ENCODE measurements at places on chromosomes 1 and 21. TPM values are rescaled to one million over a fixed set of nuclear protein-coding genes. Genes with fewer than 3 reads are reported as not detected.

The PKP1 gene
- total RNA-seq, result 0.09 TPM

The SSX2IP gene
- total RNA-seq, result 19.6 TPM

The C1orf87 gene
- 0.33 TPM for total RNA-seq

The CD53 gene
- total RNA-seq, result 0.15 TPM

The LAMB3 gene
- 0.26 TPM for total RNA-seq

- no peak overlapping the region for H3K27ac ChIP-seq
- no peaks in the 10 kb centered on the region for H3K4me1 ChIP-seq
- H3K4me3 ChIP-seq, result no peak overlapping the region
- DNase-seq, result no peak
- H3K36me3 ChIP-seq, result no peaks in the 10 kb centered on the region
- no peaks in the 10 kb centered on the region for H3K27me3 ChIP-seq
Measured at GRCh38 chr1:236341298-236341697, 52.8 kb upstream of the EDARADD start.

GRCh38 chr1:9292361-9293240, at the start of gene SPSB1:
SPSB1 (plus strand) TSS chr1:9292894; CDS start chr1:9355892, 62,998 bp downstream.
- H3K4me1 ChIP-seq, result no peaks in the 10 kb centered on the region
- H3K27me3 ChIP-seq, result peaks cover 8% of the 10 kb centered on the region
- peak; percentile 73 for DNase-seq
- no peak within 1 kb of the TSS for H3K27ac ChIP-seq
- peak within 1 kb of the TSS; percentile 60 for H3K4me3 ChIP-seq

- no peak for DNase-seq
- H3K4me1 ChIP-seq, result no peaks in the 10 kb centered on the region
- no peaks in the 10 kb centered on the region for H3K27me3 ChIP-seq
- H3K27ac ChIP-seq, result no peak overlapping the region
Measured at GRCh38 chr1:248704606-248705005, 2.0 kb upstream of the OR14I1 start.

- no peak for DNase-seq
- no peak overlapping the region for H3K27ac ChIP-seq
- no peaks in the 10 kb centered on the region for H3K36me3 ChIP-seq
- H3K4me1 ChIP-seq, result no peaks in the 10 kb centered on the region
- H3K4me3 ChIP-seq, result no peak overlapping the region
Measured at GRCh38 chr1:72101840-72102632, 180.3 kb downstream of the NEGR1 start.

DNA sequence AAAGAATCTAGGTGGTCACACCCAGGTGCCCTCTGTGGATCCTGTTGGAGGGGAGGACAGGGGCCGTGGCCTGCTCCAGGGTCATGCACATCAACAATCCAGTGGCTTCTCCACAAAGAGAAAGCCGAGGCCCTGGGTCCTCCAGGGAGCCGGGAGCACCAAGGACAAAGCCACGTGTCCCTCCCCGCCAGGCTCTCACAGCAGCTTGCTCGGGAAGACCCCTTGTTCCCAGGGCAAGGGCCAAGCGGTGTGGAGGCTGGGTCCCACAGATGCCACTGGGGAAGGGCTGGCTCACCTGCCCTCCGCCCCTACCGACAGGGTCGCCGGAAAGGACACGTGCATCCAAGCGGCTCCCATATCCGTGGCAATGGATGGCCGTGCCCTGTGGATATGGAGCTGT, 192.9 kb upstream of the VAMP3 start:
- no peak overlapping the region for H3K27ac ChIP-seq
- H3K4me3 ChIP-seq, result no peak overlapping the region
- DNase-seq, result no peak
- no peaks in the 10 kb centered on the region for H3K27me3 ChIP-seq
- H3K4me1 ChIP-seq, result no peaks in the 10 kb centered on the region
- H3K36me3 ChIP-seq, result no peaks in the 10 kb centered on the region

DNA sequence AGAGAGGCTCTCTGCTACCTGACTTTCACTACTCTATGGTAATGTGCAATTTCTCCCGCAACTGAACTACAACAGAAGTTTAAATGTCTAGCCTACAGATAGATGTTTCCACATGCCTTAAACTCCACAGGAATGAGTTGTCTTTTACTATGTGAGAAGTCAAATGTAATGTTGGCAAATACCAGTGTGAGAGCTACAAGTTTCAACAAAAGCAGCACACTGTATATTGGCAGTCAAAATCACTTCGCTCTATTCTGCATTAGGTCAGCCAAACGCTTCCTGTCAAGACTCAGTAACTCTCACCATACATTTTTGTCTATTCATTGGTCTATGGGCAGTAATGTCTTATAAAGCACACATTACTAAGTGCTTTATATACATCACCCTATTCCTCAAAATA, 41.9 kb downstream of the LUZP1 start:
- H3K36me3 ChIP-seq, result no peaks in the 10 kb centered on the region
- no peak overlapping the region for H3K4me3 ChIP-seq
- DNase-seq, result no peak
- no peaks in the 10 kb centered on the region for H3K27me3 ChIP-seq
- no peak overlapping the region for H3K27ac ChIP-seq
- peaks cover 4% of the 10 kb centered on the region for H3K4me1 ChIP-seq

- H3K4me1 ChIP-seq, result peaks cover 2% of the 10 kb centered on the region
- peak overlapping the region; percentile 94 for H3K4me3 ChIP-seq
- peak; percentile 72 for DNase-seq
- peak overlapping the region; percentile 93 for H3K27ac ChIP-seq
Measured at GRCh38 chr1:161044908-161045735, 655 bp downstream of the USF1 start.

- no peak overlapping the region for H3K4me3 ChIP-seq
- H3K27ac ChIP-seq, result no peak overlapping the region
- no peaks in the 10 kb centered on the region for H3K36me3 ChIP-seq
- H3K4me1 ChIP-seq, result no peaks in the 10 kb centered on the region
- no peaks in the 10 kb centered on the region for H3K27me3 ChIP-seq
- no peak for DNase-seq
Measured at GRCh38 chr1:94986783-94987182, 59.9 kb upstream of the CNN3 start.

DNA sequence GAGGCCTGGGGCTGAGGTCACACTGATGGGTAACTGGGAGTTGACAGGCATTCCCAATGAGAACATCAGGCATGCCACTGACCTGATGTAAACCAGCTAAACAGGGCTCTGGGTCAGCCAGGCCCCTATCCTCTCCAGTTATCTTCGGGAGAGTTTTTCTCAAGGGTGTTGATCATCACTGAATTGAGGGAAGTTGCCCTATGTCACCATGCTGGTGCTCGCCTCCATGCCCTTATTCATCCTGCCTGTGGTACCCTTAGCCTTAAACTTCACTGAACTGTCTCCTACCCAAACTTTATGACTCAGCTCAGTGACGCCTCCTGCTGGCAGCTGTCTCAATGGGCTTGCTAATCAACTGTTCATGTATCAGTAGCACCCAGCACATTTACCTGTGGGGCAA, 80.7 kb upstream of the TNR start:
- peak; percentile 76 for DNase-seq
- no peak overlapping the region for H3K4me3 ChIP-seq

- H3K27ac ChIP-seq, result no peak overlapping the region
- no peaks in the 10 kb centered on the region for H3K4me1 ChIP-seq
- no peak overlapping the region for H3K4me3 ChIP-seq
- DNase-seq, result no peak
Measured at GRCh38 chr1:218078916-218079315, 206.2 kb upstream of the RRP15 start.

DNA sequence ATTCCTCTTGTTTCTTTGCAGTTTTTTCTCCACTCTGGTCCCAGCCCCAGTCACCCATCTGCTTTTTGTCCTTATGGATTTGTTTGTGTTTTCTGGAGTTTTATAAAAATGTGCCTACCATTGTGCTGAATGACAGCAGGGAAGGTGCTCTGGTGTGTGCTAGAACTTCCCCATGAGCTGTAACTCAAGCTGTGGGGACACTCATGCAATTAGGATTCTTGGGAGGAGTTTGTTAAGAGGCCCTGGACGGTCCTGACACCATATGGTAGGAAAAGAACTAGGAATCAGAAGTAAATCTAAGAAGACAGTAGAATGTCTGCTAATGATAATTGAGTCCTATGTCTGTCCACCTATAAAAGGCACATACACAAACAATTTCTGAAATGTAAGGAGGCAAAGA, 27.4 kb downstream of the URB2 start:
- H3K36me3 ChIP-seq, result peaks cover 60% of the 10 kb centered on the region
- H3K4me3 ChIP-seq, result no peak overlapping the region
- H3K27ac ChIP-seq, result no peak overlapping the region
- no peaks in the 10 kb centered on the region for H3K4me1 ChIP-seq

DNA sequence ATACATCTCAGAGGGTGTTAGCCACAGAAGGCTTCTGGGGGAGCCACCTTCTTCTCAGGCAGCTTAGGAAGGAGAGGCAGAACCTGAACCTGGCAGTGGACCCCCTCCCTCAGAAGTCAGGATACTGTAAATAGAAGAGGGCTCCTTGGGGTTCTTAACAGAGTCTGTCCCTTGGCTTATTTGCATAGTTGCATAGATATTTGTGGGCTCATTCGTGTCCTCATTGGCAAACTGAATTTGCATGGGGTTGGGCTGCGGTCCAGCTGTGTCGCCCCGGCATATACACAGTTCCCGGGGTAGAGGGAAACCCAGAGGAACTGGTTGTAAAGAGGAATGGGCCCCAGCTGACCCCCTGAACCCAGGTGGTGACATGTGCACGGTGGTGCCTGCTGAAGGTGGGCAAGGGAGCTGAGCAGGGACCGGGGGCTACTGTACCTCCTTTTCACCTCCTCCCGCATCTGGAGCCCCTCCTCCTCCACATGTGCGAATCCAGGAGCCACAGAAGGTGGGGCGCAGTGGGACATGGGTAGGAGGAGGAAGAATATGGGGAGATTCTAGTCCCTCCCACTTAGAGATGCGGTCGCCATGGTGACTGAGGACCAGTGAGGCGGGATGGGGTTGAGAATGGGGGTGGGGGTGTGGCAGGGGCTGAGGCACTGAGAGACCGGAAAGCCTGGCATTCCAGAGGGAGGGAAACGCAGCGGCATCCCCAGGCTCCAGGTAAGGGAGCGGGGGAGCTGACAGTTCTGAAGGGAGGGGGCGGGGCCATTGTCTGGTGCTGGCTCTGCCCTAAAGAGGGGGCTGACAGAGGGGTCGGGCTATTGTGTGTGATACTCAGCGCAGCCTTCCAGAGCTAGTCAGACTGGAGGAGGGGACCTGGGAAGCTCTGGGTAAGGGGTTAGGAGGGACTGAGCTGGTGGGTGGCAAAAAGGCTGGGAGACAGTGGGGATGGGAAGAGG, 3.7 kb upstream of the SEMA4A start:
- H3K36me3 ChIP-seq, result no peaks in the 10 kb centered on the region
- H3K27ac ChIP-seq, result no peak overlapping the region
- DNase-seq, result peak; percentile 97
- H3K4me3 ChIP-seq, result peak overlapping the region; percentile 55

DNA sequence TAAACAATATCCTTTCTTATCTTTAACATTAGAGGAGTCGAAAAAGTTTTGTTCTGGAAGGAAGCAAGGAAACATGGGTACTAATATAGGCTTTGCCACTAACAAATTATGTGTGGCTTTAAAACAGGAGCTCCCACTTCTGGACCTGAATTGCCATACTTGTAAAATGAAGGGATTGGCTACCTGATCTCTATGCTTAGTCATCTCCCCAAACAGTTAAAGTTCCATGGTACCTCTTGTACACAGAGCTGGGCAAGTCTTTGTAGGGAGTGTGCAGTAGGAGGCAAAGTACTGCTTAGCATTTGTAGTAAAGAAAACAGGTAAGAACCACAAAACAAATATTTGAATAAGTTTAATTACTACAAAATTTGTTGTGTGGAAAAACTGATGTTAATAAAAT, 81.3 kb downstream of the MAST2 start:
- H3K4me3 ChIP-seq, result no peak overlapping the region
- no peak overlapping the region for H3K27ac ChIP-seq
- H3K4me1 ChIP-seq, result no peaks in the 10 kb centered on the region
- H3K36me3 ChIP-seq, result peaks cover 4% of the 10 kb centered on the region

- H3K4me3 ChIP-seq, result no peak overlapping the region
- no peaks in the 10 kb centered on the region for H3K4me1 ChIP-seq
- H3K27ac ChIP-seq, result no peak overlapping the region
- no peak for DNase-seq
- H3K36me3 ChIP-seq, result peaks cover 20% of the 10 kb centered on the region
- no peaks in the 10 kb centered on the region for H3K27me3 ChIP-seq
Measured at GRCh38 chr1:2159124-2159523, 35.4 kb downstream of the FAAP20 start.

GRCh38 chr1:93722081-93723031, 40.7 kb upstream of the BCAR3 start:
- no peak overlapping the region for H3K4me3 ChIP-seq
- H3K4me1 ChIP-seq, result no peaks in the 10 kb centered on the region
- H3K27me3 ChIP-seq, result no peaks in the 10 kb centered on the region
- no peak overlapping the region for H3K27ac ChIP-seq
- no peak for DNase-seq
- no peaks in the 10 kb centered on the region for H3K36me3 ChIP-seq

- no peak for DNase-seq
- H3K4me1 ChIP-seq, result no peaks in the 10 kb centered on the region
- no peaks in the 10 kb centered on the region for H3K27me3 ChIP-seq
Measured at GRCh38 chr1:185808631-185809030, 74.4 kb downstream of the HMCN1 start.

GRCh38 chr1:89911191-89911991, 83.5 kb upstream of the ZNF326 start:
- peak overlapping the region; percentile 62 for H3K4me3 ChIP-seq
- peak overlapping the region; percentile 83 for H3K27ac ChIP-seq
- DNase-seq, result peak; percentile 50
- peaks cover 29% of the 10 kb centered on the region for H3K4me1 ChIP-seq
- H3K36me3 ChIP-seq, result peaks cover 7% of the 10 kb centered on the region

- peaks cover 7% of the 10 kb centered on the region for H3K4me1 ChIP-seq
- H3K36me3 ChIP-seq, result no peaks in the 10 kb centered on the region
- no peak overlapping the region for H3K4me3 ChIP-seq
- no peak overlapping the region for H3K27ac ChIP-seq
- DNase-seq, result no peak
Measured at GRCh38 chr1:41884256-41885230, 34.2 kb downstream of the HIVEP3 start.

- H3K27me3 ChIP-seq, result no peaks in the 10 kb centered on the region
- H3K4me3 ChIP-seq, result peak overlapping the region; percentile 88
- peak; percentile 56 for DNase-seq
Measured at GRCh38 chr1:225881081-225881958, 860 bp downstream of the TMEM63A start.

DNA sequence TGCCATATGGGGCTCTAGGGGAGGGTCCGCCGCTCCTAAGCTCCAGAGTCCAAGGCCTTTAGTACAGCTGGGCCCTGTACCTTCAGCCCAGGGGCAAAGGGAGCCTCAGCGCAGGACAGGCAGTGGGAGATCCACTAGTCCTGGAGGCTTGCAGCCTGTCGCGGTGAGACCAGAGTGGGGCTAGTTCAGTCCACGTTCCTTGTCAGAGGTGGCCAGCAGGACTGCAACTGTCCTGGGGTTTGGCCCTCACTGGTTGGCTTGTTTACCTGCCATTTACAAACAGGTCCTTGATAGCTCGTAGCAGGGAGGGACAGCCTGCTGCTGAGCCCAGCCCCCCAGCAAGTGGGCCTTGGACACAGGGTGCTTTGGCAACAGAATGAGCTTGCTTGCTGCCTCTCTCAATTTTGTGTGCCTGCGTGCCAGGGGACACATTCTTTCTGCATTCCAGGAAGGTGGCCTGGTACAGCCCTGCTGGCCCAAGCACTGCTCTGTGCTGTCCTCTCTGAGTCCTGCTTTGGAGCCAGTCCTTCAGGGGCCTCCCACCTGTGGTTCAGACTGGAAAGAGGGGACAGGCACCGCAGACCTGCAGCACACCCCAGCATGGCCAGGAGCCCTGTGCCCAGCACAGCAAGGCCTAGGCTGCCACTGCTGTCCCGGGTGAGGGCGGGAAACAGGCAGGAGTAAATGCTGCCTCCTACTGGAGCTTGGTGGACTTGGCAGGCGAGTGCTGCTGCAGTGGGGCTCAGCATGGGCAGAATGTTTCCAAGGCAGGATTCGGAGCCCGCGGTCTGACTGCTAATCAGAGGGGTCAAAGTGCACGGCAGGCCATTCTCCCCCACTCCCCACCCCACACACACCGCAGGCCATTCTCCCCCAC, 15.2 kb downstream of the H6PD start:
- H3K36me3 ChIP-seq, result no peaks in the 10 kb centered on the region
- H3K4me3 ChIP-seq, result no peak overlapping the region
- no peaks in the 10 kb centered on the region for H3K27me3 ChIP-seq
- H3K4me1 ChIP-seq, result peaks cover 7% of the 10 kb centered on the region

Measured in H9 (cell line).